ENCODE measurements at places on chromosomes 16 and 17.

DNA sequence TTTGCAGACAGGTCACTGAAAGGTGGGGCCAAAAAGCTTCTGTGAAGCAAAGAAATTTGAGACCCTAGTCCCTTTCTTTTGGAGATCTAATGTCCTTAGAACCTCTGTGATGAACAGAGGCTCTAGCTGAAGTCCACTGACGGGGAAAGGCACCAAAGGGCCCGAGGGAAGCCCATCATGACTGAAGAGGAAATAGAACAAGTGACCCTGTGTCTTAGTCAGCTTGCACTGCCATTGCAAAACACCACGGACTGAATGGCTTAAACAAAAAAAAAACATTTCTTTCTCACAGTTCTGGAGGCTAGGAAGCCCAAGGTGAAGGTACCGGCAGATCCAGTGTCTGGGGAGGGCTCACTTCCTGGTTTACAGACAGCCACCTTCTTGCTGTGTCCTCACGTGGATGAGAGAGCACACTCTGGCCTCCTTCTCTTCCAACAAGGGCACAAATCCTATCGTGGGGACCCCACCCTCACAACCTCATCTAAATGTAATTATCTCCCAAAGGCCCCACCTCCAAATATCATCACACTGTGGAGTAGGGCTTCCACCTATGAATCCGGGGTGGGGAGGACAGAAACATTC, 24.3 kb upstream of the ASGR2 start:
- DNase-seq: no peak

DNA sequence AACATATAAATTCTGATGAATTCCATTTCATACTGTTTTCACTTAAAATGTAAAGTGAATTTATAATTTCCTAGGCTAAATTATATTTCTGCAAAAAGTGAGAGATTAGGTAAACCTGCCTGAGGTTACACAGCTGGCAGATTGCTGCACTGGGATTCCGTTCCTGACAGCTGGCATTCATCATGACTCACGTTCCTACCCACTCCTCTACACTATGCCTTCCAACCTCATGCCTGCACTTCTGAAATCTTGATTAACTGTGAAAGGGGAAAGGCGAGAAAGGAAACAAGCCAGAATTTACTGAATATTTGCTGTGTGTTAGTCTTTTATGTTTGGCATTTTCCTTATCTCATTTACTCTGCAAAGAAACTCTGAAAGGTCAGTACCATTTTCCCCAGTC, 73.3 kb upstream of the MON1B start:
- no peak for DNase-seq

DNA sequence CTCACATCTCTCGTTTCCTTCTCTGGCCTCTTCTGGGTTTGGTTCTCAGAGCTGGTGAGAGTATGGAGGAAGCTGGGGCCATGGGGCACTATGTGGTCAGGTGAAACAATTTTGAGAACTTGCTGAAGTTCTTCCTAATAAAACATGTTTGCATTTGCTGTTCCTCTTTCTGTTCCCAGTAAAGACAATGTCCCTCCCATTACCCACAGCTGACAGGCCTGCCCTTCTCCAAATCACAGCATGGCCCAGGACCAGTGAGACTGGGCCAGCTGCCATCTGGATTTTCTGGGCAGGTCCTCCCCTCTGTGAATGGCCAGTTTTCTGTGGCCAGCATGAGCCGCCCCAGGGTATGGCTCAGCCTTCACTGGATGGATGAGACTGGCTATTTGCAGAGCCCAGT, at the start of gene CD300H:
Gene CD300H (minus strand): TSS at position 113 of the 400 bp plus-strand sequence.
- DNase-seq: no peak

GRCh38 chr17:3335876-3336275, 37.7 kb upstream of the OR3A1 start:
- DNase-seq: no peak

DNA sequence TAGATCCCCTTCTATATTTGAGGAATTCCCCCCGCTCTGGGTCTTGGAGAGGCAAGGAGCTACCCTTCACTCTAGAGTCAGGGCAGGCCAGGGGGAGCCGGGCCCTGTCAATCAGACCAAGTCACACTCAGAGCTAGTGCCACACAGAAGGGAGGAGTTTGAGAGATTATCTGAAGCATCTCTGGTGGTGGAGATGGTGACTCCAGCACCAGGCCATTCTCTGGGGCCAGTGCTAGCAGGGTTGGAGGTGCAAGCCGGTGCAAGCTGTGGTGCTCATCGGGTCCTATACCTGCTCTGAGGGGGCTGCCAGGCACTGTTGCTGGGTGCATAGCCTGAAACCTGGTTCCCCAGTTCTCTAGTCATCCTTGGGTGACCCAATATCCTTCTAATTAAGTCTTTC, 201.2 kb downstream of the COPRS start:
- DNase-seq: no peak

- DNase-seq: no peak
Observed at GRCh38 chr16:12529582-12529981, 274.1 kb downstream of the CPPED1 start.

- DNase-seq: no peak
Observed at GRCh38 chr17:14940938-14941265, 324.2 kb downstream of the PMP22 start.

DNA sequence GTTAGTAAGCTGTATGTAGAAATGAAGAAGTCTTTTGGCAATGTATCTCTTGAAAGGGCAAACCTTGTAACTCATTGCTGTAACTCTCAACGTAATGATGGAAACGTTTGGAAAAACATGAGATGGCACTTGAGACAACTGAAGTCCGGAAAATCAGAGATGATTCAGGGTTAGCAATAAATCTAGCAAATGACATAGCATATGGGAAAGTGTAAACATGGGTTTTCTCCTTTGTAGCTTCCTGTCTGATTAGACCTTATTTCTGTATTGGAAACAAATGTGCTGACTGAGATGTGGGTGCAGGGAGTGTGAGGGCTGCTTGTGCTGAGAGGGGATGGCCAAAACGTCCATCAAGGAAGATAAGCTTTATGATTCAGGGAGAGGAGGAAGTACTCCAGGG, 110.7 kb upstream of the FAM20A start:
- DNase-seq: no peak

DNA sequence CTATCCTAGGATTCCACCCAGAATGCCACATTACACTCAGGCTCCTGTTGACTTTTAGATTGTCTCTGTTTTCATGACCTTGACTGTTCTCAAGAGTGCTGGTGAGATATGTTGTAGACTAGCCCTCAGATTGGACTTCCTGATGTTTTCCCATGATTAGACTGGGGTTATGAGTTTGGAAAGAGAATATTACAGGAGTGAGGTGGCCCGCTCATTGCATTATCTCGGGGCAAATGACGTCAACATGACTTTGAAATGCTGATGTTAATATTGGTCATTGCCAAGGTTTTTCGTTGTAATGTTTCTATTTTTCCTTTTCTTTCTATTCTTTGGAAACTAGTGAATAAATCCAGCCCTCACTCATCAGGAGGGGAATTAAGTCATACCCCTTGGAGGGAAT, 355.7 kb upstream of the MON1B start:
- DNase-seq: no peak

All from stimulated activated CD4-positive, alpha-beta T cell treated with anti-CD3 and anti-CD28 coated beads, Interleukin-4, amount 100 ng/mL, for 48 hours (primary cell).